Heart right ventricle (tissue), 16 donors: ENCODE measurements at places on chromosomes 2 and 18.
A peak's percentile ranks its signal among the peaks of the same experiment; 100 is the strongest.

GRCh38 chr18:48038636-48039035 lies 108.2 kb upstream of the SMAD2 start:
- DNase-seq, result no peak

DNA sequence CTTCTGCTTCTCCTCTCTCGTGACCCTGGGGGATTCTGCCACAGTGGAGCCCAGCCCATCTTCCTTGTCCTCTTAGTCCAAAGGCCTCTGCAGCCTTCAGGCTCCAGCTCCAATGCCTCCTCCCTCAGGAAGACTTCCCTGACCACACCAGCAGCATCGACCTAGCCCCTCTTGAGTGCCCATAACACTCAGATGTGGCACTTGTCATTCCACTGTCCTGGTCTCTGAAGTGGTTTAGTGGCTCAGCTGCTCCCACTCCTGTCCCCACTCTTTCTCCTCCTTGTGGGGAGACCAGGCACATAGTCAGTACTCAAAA lies 97.5 kb downstream of the STPG4 start:
- DNase-seq, result no peak

DNA sequence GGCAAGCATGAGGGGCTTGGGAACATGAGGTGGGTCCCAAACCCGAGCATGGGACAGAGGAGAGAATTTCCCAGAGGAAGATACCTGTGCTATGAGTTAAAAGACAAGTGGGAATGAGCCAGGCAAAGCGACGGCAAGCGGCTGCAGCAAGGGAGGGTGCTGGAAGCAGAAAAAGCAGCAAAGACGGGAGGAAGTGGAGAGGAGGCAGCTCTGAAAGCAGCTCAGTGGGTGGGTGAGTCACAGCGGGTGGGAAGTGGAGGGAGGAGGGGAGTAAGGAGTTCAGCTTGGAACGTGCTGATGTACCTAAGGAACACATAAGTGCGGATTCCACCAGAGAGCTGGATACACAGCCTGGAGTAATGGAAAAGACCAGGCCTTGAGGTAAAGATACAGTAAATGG lies 41.4 kb downstream of the THUMPD2 start:
- DNase-seq, result no peak

DNA sequence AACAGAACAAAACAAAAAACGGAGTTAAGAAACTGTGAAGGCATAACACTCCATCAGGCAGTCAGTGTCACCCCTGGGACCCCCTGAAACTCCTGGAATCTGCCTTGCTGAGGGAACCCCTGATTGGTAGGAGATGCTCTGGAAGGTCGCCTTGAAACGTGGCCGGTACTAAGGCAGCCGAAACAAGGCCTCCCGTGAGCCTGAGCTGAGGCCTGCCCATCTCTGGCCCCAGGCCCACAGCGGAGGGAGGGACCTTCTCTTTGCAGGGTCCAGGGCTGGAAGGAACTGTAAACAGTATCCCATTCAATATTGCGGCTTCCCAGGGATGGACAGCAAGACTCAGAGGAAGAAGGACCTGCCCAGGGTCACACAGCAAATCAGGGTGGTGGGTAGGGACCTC lies 155.7 kb downstream of the INHBB start:
- DNase-seq, result no peak

DNA sequence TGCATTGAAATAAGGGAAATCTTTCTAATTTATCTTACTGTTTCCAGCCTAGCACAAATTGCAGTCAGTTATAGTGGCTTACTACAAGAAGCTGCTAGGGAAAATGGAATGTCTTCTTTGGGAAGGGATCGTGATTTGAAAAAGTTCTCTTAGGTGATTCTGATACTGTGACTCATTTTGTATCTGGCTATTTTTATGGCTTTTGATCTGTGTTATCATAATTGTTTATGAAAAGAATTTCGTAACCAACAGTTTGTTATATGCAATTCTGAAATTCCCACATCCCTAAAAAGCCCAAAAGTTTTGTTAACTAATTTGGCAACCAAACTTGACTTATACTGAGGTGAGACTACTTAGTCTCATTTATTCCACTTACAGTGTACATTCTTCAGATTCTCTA lies 12.4 kb downstream of the PTPN4 start:
- DNase-seq, result no peak

DNA sequence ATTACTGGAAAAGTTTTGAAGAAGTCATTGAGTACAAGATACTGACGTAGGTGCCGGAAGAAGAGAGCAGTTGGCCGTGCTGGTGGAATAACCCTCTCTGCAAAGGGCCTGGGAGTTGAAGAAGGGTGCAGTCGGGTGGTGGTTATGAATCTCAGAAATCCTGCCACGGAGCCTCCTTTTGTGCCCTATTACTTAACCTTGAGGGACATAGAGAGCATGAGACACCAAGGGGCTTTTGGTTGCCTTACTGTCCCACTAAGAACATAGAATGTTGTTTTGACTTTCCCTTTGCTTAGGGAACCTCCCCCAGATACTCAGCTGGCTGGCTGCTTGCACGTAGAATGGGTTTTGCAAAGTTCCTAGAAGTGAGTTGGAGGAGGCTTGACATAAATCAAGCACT lies 1.3 kb upstream of the CD28 start:
- no peak for DNase-seq

- DNase-seq, result no peak
Observed at GRCh38 chr18:33828949-33829348, 250.9 kb downstream of the ASXL3 start.

DNA sequence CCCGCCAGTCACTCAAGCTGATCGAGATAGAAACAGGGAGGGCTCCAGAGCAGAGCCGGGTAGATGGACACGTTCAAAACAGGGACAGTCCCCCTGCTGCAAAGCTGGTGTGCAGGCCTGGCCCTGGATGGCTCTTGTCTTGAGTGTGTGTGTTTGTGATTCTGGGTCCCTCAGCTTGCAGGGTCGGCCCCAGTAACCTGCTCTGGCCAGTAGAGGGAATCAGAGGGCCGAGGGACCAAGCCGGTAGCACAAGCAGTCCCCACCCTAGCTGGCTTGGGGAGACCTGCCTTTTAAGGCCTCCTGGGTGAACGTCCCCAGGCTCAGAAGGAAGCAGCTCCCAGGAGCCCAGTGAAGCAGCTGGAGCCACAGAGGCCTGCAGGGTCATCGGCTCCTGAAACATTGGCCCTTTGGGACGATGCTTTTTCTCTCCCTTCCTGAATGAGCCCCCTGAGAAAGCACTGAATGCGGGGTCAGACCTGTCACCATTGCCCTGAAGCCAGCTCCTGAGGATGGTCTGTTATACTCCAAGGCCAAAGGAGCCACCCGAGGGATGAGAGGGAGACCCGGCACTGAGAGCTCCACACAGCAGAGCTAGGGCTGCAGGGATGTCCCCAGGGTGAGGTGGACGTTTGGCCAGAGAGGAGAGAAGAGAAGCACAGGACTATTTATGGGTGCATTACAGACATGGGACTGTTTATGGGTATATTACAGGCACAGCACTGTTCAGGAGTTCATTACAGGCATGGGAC lies 15.4 kb upstream of the MLPH start:
- no peak for DNase-seq

DNA sequence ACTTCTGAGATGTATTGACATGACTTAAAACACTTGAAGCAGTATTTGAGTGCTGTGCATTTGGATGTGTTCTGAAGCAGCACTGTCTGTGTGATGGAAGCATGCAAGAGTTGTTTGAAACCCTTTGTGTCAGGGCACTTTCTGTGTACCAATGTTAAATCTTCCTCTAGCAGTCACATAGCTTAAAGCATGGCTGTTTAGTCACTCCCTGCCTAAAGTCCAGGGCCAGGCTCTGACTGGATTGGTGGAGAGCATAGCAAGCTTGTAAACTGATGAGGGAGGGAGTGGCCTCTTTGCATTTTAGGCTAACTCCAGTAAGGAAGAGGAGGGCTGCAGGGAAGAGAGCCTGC lies 73.5 kb downstream of the MYO1B start:
- DNase-seq, result no peak

DNA sequence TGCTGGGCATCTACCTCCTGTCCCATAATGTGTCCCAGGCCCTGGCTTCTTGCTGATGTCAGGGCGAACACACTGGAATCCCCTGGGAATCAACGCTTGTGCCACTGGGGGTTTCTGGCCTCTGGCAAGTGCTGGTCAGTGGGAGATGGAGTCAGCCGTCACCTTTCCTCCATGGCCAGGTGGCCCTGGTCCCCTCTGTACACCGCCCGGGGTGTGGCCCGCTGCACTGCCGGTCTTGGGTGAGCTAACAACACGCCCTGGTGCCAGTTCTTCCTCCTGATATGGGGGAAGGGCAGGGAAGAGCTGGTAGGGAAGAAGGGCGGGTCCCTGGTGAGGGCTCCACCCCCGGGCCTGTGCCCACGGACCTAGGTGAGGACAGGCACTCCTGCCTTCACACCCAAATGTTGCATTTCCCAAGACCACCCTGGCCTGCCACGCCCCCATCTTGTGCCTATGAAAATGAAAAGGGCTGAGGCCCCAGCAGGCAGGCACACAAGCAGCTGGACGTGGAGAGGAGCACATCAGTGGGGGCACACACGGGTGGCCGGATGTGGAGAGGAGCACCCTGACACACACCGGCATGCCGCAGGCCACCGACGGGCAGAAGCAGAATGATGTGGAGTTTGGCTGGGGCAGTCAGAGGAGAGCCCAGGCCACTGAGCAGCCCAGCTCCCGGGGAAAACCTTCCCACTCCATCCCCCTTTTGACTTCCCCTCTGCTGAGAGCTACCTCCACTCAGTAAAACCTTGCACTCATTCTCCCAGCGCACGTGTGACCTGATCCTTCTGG lies 140.5 kb downstream of the ASB1 start:
- DNase-seq, result no peak

DNA sequence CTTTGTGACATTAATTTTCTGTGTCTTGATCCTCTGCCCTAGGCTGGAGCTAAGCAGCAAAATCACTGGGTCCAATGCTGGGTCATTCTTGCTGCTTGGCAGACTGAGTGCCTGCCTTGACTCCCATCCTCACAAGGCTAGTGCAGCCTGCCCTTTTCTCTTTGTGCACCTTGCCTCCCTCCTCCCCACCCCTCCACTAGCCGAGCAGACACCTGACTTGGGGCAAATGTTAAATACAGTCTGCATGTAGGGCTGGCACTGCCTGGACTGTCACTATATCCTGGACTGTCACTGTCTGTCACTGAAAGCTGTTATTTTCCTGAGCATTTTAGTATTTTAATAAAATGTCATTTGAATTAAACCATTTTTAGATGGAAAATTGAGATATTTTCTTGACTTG lies 33.4 kb downstream of the MAPRE2 start:
- DNase-seq, result no peak

- peak; percentile 70 for DNase-seq
Observed at GRCh38 chr2:109510136-109511028, 103.4 kb downstream of the SEPTIN10 start.

GRCh38 chr2:64846177-64846576 lies 143.0 kb upstream of the SLC1A4 start:
- no peak for DNase-seq

DNA sequence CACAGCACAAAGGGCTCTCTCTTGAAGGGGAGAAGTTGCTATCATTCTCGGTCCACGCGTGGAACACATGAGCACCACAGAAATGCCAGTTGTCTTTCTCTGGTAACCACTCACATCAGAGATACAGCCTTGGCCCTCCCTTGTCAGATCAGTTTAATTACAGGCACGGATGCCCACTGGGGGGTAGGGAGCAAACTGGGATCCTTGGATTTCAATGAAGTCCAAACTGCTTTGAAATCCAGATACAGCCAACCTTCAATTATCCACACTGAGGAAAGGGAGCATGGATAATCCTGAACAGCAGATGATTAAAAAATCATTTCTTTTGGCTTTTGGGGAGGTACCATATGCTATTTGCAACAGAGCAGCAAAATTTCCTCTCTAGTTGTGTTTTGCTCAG lies 63.7 kb upstream of the DAPL1 start:
- no peak for DNase-seq

DNA sequence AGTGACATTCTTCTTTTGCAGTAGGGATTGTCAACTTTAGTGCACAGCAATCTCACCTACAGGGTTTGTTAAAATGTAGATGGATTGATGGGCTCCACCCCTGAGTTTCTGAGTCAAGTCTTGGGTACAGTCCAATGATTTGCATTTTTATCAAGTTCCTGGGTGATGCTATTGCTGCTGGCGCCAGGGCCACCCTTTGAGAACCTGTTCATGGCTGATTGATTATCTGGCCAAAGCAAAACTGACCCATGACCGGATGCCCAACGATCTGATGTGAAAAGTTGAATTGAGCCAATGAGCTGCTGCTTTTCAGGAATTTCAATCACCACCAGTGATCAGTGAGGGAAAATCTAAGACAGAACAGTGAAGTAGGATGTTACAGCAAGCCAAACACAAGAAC lies 675.3 kb downstream of the TMEM182 start:
- no peak for DNase-seq

DNA sequence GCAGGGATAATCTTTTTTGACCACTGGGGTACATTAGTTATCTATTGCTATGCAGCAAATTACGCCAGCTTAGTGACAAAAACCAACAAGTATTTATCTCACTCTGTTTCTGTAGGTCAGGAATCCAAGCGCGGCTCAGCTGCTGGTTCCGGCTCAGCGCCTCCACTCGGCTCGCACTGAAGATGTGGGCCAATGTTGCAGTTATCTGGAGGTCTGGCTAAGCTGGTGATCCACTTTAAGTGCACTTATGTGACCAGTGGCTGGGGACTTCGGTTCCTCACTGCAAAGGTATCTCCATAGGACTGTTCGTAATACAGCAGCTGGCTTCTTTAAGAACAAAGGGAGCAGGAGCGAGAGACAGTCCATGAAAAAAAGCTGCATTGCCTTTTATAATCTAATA lies 591.9 kb downstream of the TMEM182 start:
- no peak for DNase-seq

- no peak for DNase-seq
Observed at GRCh38 chr2:222651718-222652418, 4.0 kb downstream of the FARSB start.

- DNase-seq, result no peak
Observed at GRCh38 chr2:196295005-196295404, 123.6 kb upstream of the STK17B start.

DNA sequence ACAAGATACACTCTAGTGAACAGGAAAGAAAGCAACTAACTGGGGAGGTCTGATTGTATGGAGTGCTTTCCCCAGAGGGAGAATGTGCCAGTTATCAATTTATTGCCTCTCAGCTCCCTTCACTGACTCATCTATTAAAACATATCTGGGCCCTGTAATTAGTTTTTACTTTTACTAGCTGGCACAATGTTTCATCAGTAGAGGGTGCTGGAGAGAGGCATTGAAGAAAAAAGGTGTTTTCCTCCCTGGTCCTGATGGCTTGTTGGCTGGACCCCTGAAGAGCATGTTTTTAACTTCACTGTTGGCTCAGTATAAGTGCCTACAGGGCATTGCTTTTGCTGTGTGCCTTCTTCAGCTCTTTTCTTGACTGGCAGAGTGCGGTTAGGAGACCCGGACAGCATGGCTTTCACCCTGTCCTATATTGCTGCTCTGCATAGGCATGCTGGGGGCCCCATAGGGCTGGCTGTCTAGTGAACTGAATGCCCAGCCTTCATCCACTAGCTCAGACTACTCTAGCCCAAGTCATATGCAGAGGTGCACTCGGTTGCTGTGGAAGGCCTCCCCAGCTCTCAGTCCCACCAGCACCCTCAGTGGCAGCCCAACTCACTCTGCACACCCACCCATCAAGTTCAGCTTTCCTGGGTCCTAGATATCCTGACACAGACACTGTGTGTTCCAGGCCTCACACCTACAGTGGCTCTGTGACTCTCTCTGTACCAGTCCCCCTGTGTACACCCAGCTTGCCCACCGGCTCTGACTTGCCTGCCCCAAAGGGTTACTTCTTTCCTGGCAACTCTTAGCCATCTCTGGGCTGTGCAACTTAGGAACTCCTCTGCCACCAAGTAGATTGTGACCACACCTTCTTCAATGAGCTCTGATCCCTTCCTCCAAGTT lies 62.3 kb upstream of the ACYP2 start:
- DNase-seq, result no peak

- DNase-seq, result peak; percentile 44
Observed at GRCh38 chr2:226984750-226985582, 149.1 kb downstream of the RHBDD1 start.
